ENCODE measurements at places on chromosomes 2 and 18.

GRCh38 chr2:219744600-219744999 is 117.2 kb downstream of the SLC4A3 start:
- no peaks in the 10 kb centered on the region for H3K4me1 ChIP-seq
- H3K27me3 ChIP-seq = no peaks in the 10 kb centered on the region
- H3K4me3 ChIP-seq = no peak overlapping the region
- no peaks in the 10 kb centered on the region for H3K36me3 ChIP-seq
- no peak for DNase-seq
- H3K27ac ChIP-seq = no peak overlapping the region

GRCh38 chr18:43627848-43628530 is 350.7 kb upstream of the SYT4 start:
- no peak for DNase-seq
- peaks cover 6% of the 10 kb centered on the region for H3K27me3 ChIP-seq
- no peak overlapping the region for H3K4me3 ChIP-seq

DNA sequence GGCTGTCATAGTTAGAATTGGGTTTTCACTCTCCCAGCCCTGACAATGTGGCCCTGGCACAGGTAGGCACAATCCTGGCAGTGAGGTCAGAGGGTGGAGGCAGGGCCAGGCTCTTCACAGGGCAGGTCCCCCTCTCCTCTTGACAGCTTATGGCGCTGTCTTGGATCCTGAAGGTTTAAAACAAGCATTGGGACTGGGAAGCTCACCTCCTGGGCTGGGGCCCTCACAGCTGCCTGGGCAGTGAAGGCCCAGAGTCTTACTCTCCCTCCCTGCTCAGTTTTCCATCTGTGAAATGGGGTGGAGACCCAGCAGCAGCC is 23.3 kb downstream of the LBH start:
- H3K4me3 ChIP-seq = no peak overlapping the region
- no peak overlapping the region for H3K27ac ChIP-seq
- DNase-seq = no peak
- H3K36me3 ChIP-seq = peaks cover 43% of the 10 kb centered on the region
- no peaks in the 10 kb centered on the region for H3K27me3 ChIP-seq
- H3K4me1 ChIP-seq = peaks cover 75% of the 10 kb centered on the region

DNA sequence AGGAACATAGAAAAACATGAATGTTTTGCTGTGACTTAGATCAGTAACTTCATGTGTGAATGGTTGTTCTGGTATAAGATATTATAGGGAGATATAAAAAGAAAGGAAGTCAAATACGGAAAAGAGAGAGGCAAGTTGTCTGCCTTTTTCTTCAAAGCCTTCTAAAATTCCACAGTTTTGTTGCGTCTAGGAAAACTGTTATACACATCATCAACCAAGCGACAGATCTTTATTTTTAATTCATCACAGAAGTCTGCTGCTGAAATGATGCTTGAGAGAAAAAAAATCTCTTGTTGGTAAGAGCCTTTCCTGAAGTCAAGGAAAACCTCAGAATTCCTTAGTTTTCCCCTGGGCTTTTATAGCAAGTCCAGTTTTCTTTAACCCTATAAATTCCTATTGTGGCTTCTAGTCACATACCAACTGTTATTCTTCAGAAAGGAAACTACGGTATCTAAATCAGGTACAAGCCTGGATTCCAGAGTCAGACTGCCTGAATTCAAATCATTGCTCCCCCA is 36.3 kb upstream of the TANC1 start:
- no peak overlapping the region for H3K4me3 ChIP-seq
- no peak overlapping the region for H3K27ac ChIP-seq
- H3K36me3 ChIP-seq = peaks cover 2% of the 10 kb centered on the region

DNA sequence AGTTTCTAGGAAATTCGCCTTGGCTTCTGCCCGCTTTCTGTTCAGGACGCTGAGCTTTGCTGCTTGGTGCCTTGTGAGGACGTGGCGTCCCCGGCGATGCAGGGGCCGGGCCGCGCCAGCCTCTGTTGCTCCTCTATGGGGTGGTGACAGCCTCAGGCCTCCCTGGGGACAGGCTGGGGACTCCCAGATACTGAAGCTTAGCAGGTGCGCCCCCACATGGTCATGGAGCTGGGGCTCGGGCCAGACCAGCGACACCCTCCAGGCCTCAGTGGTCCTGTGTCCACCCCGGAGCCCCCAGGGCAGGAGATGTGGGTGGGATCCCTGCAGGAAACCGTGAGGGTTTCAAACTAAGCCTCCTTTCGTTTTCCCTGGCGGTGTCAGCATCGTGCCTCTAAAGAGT is 29.2 kb downstream of the KCNG2 start:
- peaks cover under 1% of the 10 kb centered on the region for H3K27me3 ChIP-seq
- H3K4me3 ChIP-seq = peak overlapping the region; percentile 20
- DNase-seq = peak; percentile 17

DNA sequence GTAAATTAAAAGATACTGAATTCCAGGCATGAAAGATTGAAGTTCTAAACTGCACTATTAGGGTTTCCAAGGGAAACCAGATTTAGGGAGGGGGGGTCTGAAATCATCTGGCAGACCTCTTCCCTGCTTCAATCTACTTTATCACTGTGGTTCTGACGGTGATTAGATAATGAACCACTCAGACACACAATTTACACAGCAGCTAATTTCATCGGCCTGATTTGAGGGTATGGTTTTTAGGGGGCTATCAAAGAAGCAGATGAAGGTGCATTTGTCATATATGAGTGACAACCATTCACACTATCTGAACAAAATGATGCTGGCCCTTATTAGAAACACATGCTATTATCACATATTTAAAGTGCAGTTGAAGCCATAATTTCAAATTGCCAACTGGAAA is 106.0 kb downstream of the OLA1 start:
- no peak for DNase-seq
- H3K27me3 ChIP-seq = no peaks in the 10 kb centered on the region
- no peak overlapping the region for H3K4me3 ChIP-seq
- H3K27ac ChIP-seq = no peak overlapping the region
- peaks cover 6% of the 10 kb centered on the region for H3K4me1 ChIP-seq
- peaks cover 29% of the 10 kb centered on the region for H3K36me3 ChIP-seq

DNA sequence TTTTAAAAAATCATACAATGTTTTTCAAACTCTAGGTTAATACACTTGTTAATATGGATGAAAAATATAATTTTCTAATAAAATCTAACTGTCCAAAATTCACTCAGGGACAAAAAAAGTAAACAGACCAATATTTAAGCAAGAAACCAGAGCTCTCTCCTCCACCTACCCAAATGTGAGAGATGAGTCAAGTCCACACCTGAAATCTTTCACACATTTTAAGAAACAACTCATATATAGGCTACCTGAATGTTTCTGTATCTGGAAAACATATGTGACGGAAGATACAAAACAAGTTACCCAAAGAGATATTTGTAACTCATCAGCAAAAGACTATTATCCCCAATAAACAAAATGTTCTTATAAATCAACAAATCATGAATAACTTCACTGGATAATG is 20.2 kb downstream of the ZNF516 start:
- no peaks in the 10 kb centered on the region for H3K27me3 ChIP-seq
- no peak for DNase-seq
- peaks cover 6% of the 10 kb centered on the region for H3K36me3 ChIP-seq
- H3K4me3 ChIP-seq = no peak overlapping the region
- peaks cover 63% of the 10 kb centered on the region for H3K4me1 ChIP-seq

GRCh38 chr18:21686282-21687105 is 18.1 kb downstream of the ABHD3 start:
- H3K4me1 ChIP-seq = peaks cover 34% of the 10 kb centered on the region
- H3K27ac ChIP-seq = no peak overlapping the region
- DNase-seq = no peak
- H3K36me3 ChIP-seq = peaks cover 12% of the 10 kb centered on the region
- H3K4me3 ChIP-seq = no peak overlapping the region

DNA sequence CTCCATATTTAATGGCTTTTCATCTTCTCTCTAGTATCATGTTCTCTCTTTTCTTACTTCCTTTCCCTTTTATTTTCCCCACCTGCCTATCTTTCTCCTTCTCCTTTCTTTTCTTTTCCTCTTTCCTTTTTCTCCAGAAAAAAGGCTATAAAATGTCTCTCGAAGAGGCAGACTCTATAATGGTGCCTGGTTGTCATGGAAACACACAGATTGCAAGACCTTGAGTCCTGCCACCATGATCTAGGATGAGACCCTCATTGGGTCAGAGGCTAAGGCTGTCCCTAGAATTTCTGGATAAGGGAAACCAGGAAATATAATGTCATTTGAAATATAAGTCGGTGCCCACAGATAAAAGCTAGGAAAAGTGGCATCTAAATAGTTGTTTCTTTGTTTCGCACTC is 36.5 kb upstream of the LHCGR start:
- H3K4me3 ChIP-seq = no peak overlapping the region
- no peaks in the 10 kb centered on the region for H3K4me1 ChIP-seq
- H3K27ac ChIP-seq = no peak overlapping the region
- no peak for DNase-seq

GRCh38 chr18:79772108-79772864 is 25.5 kb upstream of the KCNG2 start:
- no peak overlapping the region for H3K4me3 ChIP-seq
- DNase-seq = no peak
- H3K27me3 ChIP-seq = peaks cover 34% of the 10 kb centered on the region
- no peaks in the 10 kb centered on the region for H3K4me1 ChIP-seq

- peaks cover 17% of the 10 kb centered on the region for H3K27me3 ChIP-seq
- H3K36me3 ChIP-seq = peaks cover 5% of the 10 kb centered on the region
- H3K27ac ChIP-seq = no peak overlapping the region
- DNase-seq = no peak
- H3K4me1 ChIP-seq = peaks cover 2% of the 10 kb centered on the region
Measured at GRCh38 chr2:12694990-12695774, 21.6 kb upstream of the TRIB2 start.

DNA sequence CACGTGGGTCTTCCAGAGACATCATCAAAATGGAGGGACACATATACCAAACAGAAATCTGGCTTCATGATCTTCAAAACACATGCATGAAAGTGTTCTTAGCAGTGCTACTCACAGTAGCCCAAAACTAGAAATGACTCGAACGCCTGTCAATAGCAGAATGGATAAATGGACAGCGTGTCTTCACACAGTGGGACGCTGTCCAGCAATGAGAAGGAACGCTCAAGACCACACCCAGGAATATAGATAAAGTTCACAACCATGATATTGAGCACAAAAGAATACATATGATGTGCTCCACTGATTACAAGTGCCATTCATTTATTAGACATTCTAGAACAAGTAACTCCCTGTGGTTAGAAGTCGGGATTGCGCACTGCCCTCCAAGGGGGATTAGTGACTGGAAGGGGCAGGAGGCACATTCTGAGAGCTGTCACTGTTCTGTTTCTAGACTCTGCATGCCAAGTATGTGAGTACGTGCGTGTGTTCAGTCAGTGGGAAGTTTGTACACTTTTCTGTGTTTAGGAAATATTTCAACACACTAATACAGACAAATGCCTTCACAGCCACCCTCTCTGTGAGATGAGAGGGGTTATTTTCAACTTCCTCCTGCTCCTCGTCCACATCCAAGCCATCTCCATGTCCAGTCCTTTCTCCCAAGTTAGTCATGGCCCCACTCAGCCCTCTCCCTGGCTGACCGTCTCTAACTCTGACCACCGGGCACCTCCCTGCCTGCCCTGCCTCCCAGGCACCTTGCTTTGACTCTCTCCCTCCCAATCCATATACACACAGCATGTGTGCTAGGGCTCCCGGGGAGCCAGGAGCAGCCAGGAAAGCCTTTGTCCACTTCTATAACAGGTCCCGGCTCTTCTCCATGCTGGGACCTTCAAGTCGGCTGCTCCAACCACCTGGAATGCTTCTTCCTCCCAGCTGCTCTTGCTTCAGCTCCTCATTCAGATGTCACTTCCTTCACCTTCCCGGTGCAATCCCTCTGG is 26.9 kb upstream of the TNS1 start:
- H3K36me3 ChIP-seq = no peaks in the 10 kb centered on the region
- peaks cover 9% of the 10 kb centered on the region for H3K4me1 ChIP-seq
- no peak overlapping the region for H3K4me3 ChIP-seq

DNA sequence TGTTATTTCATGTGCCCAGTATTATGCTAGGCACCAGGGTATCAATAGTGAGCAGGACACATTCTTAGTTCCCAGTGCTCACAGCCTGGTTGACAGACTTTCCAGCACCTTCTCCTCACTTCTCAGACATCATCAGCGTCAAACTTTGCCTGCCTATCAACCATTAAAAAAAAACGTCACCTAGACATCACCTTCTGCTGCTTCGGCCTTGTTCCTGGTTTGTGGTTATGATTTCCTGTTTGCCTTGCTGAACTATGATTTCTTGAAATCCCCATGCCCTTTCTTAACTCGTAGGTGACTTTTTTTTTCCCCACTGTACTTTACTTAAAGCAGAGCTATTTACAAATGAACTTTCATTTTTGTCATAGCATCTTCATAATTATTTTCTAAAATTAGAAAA is 60.4 kb upstream of the NABP1 start:
- DNase-seq = peak; percentile 74
- peaks cover 8% of the 10 kb centered on the region for H3K36me3 ChIP-seq
- H3K27me3 ChIP-seq = no peaks in the 10 kb centered on the region
- H3K4me1 ChIP-seq = peaks cover 60% of the 10 kb centered on the region

GRCh38 chr2:152861349-152861942 is 143.0 kb downstream of the ARL6IP6 start:
- no peaks in the 10 kb centered on the region for H3K4me1 ChIP-seq
- no peak overlapping the region for H3K4me3 ChIP-seq
- H3K27me3 ChIP-seq = peaks cover 6% of the 10 kb centered on the region
- no peaks in the 10 kb centered on the region for H3K36me3 ChIP-seq
- H3K27ac ChIP-seq = no peak overlapping the region

DNA sequence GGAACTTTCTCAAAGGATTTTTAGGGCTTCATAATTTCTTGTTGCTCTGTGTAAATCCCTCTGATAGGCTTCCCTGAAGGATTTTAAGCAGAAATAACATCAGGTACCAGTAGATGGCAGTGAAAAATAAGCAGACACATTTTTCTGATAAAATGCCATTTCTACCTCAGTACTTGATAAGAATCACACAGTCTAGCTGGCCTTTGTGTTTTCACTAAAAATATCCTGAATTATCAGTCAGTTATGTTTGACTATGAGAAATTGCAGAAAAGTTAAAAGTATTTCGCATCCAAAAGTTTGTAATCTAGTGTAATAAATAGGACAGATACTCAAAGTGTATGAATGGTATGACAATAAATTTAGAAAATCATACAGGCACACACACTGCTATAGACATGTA is 68.7 kb downstream of the DNAJC10 start:
- H3K4me1 ChIP-seq = no peaks in the 10 kb centered on the region
- H3K27me3 ChIP-seq = no peaks in the 10 kb centered on the region
- H3K27ac ChIP-seq = no peak overlapping the region
- no peak for DNase-seq

DNA sequence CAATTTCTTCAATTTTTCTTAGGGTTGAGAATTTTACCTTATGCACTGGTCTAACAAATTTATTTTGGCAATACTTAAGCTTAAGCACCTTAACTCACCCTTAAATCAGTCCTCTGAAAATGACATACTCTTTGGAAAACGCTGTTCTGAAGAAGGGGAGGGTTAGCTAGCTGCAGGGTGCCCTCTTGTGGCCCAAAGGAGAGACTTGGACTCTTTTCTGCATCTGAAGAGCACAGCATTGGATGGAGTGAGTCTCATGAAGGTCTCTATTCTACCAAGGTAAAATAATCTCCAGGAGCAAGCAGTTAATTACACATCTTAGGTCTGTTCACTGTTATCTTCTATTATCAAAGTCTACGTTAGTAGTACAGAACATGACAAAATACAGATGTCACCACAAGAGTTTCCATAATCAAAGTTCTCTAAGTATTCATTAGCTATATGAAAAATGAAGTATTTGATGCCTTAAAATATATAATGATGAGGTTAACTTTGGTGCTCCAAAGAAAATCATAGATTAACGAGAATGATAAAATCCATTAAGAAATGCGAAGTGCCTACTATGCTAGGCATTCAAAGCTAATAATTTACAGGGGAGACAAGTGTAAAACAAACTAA is 24.4 kb downstream of the PUM2 start:
- no peak overlapping the region for H3K4me3 ChIP-seq
- no peak overlapping the region for H3K27ac ChIP-seq
- H3K4me1 ChIP-seq = peaks cover 75% of the 10 kb centered on the region
- H3K36me3 ChIP-seq = peaks cover 58% of the 10 kb centered on the region
